ENCODE measurements at places on chromosomes 2 and 18.

DNA sequence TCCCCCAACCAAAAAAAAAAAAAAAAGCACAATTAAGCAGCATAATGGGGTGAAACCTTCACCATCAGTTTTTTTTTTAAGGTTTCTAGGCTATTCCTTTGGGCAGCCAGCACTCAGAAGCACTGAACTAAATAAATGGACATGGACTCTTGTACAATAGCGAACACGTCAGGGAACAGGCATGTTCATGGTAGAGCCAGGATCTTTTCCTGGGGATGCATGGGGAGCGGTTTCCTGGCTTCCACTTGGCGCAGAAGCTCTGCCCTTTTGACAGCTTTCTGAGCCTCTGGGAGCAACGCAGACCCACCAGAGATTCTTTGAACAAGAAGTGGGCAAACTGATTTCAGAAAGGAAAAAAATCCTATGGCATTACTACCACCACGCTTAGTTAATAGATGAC, 35.0 kb downstream of the ALPK2 start:
- DNase-seq = no peak

GRCh38 chr2:233471291-233472035, 95.1 kb downstream of the USP40 start:
- DNase-seq = no peak

DNA sequence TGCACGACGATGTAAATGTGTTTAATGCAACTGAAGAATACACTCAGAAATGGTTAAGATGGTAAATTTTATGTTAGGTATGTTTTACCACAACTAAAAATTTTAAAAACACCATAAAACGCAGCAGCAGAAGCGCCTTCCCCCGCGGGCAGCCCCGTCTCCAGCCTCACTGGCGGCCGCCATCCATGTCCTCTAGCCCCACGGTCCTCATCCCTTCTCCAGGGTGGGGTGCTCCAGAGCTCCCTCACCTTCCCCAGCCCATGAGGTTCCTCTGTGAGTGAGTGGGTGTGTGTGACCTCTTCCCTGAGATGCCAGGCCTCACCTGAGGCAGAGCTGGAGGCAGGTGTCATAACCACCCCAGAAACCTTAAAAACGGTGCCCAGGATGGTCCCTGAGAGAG, 17.0 kb downstream of the INHBB start:
- no peak for DNase-seq

- DNase-seq = no peak
These were observed 184.1 kb upstream of the ACVR2A start for GRCh38 chr2:147660680-147661079.

- DNase-seq = no peak
These were observed 29.0 kb upstream of the CFAP36 start for GRCh38 chr2:55490554-55490953.

GRCh38 chr18:13336841-13337240, 118.3 kb downstream of the LDLRAD4 start:
- no peak for DNase-seq

DNA sequence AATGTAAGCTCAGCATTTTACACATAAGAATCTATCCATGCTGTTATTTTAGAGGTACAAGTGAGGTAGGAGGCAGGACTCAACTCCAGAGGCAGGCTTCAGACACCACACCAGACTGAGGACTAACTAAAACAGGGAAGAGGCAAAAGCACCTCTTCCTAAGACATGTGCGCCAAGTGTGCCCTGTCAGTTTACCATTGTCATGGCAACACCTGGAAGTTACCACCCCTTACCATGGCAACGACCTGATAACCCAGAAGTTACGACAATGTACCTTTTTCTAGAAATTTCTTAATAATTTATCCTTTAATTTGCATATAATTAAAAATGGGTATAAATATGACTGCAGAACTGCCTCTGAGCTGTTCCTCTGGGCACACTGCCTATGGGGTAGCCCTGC, 160.1 kb downstream of the FAM124B start:
- no peak for DNase-seq

DNA sequence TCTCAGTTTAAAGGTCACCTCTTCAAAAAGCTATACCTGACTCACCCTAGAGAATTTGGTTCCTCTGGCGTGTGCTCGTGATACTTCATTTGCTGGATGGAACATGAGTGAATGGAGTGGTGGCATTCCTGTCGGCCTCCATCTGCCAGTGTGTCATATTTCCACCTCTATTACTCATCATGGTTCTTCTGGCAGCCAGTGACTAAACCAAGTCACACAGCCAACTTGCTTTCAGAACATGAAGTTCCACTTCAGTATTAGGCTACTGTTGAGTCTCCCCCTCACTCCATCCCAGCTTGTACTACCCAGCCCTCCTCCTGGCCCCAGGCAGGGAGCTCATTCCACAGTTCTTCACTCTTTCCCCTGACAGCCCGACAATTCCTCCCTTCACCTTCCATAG, 169.8 kb downstream of the MREG start:
- no peak for DNase-seq
